Kasumi-1 (cell line): ENCODE measurements at places on chromosomes 3 and 15.

DNA sequence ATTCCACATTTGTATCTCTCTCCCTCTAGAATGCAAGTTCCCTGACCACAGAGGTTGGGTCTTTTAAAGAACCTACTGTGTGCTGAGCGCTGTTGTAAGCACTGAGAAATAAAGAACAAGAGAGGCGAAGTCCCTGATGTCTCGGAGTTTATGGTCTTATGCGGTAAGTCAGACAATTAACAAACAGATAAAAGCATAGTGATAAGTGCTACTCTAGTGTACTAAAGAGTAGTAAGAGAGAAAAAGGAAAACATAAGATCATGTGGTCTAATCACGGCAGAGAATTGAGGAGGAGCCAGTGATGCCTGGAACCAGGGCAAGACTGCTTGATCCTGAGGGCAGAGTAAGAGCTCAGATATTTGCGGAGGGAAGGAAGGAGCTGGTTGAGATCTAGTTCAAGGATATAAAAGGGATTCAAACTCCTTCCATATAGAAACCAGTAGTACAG lies 29.8 kb upstream of the TSC22D2 start:
- DNase-seq, result no peak

- no peak for DNase-seq
These were observed 220.0 kb upstream of the TPRG1 start for GRCh38 chr3:188951734-188952133.

DNA sequence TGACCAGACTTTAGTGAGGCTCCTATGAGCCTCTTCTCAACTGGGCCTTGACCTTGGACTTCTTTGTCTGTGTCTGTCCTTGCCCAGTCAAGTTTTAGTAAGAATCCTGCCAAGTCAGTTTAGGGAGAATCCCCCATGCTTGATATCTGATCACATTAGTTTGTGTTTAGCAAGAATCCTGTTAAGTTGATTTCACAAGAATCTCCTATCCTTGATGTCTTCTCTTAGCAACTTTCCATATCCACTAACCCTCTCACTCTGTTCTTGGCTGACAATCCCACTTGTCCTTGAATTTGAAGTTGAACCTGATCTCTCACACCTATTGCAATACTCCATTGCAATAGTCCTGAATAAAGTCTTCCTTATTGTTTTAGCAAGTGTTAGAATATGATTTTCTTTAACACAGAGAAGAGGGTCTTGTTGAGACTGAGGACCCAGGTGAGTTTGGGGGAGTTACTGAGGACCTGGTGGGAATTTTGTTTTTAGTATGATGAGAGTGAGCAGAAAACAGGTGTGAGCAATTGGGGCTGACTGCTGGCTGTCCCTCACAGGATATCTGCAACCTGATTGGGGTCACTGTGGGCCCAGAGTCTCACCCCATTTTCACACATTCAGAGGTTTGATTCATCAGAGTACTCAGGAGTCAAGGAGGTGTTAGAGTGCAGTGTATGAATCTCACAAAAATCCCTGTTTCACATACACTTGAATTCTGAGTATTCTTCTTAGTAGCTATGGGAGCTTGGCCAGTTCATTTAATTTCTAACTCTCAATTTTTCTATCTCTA lies 39.9 kb upstream of the TNFAIP8L3 start:
- no peak for DNase-seq

DNA sequence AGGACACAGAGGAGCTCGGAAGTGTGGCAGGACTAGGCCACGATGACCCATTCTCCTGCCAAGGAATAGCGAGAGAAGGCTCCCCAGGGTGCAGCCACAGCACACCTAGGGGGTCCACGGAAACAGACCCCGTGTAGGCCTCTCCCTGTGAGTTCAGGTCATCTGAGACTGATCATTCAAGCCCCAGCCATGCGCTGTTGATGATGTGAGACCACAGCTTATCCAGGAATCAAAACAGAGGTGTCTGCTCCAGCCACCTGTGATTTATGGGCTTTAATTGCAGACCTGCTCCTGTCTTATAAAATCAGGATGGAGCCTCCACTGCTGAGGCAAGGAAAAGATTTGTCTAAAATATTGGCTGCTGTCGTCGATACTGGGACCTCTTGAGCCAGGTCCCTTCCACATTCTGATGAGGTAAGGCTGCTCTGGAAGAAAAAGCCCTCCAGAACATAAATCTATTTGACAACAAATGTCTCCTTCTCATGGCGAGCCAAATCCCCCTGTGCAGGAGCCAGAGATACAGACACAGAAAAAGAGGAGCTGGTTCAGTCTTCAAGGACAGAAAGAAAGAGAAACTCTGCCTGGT lies 186.7 kb downstream of the TJP1 start:
- no peak for DNase-seq

GRCh38 chr15:22962611-22963010 lies 17.6 kb downstream of the CYFIP1 start:
- no peak for DNase-seq

DNA sequence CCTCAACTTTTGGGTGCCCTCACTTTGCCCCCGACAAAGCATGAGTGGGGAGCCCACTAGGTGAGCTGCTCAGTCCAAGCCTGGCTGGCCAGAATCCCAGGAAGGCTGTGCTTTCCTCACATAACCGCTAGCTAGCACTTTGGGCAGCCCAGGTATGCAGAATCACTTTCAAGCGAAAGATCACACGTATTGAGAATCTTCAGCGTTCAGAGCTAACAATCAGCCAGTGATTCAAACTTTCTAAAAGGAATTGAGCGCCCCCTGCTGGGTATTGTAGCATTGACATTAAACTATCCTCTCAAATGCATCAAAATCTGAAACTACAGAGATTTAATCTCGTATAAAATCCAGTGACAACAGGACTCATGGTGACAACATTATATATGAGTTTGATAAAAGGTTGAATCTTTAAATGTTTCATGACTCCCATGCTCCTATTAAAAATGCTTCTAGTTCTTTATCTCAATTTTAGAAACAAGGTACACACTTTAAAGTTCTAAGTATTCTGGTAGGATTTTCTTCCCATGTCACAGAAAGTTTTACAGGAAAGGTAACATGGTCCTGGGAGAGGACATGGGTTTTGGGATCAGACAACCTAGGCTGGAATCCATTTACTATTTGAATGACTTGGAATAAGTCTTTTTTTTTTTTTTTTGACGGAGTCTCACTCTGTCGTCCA lies 11.8 kb downstream of the ANAPC13 start:
- peak; percentile 87 for DNase-seq

DNA sequence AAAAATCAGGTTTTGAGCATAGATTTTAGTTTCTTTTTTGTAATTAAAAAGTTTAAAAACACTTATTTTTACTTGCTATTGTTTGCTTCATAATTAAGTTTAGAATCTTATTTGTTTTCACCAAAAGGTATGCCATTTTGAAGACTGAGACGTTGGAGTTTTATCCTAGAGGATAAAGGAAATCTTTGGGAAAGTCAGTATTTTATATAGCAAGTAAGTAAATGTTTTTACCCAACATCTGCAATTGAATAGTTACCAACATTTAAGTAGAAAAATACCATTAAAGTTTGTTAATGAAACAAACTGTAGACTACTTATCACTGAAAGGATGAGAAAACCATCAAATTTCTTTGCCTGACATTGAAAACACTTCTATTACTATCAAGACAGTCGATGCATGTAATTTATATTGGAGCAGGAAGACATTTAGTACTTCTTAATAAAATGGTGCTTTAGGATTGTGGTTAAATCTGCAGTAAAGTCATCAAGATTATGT lies 14.0 kb upstream of the CHD2 start:
- DNase-seq, result no peak

DNA sequence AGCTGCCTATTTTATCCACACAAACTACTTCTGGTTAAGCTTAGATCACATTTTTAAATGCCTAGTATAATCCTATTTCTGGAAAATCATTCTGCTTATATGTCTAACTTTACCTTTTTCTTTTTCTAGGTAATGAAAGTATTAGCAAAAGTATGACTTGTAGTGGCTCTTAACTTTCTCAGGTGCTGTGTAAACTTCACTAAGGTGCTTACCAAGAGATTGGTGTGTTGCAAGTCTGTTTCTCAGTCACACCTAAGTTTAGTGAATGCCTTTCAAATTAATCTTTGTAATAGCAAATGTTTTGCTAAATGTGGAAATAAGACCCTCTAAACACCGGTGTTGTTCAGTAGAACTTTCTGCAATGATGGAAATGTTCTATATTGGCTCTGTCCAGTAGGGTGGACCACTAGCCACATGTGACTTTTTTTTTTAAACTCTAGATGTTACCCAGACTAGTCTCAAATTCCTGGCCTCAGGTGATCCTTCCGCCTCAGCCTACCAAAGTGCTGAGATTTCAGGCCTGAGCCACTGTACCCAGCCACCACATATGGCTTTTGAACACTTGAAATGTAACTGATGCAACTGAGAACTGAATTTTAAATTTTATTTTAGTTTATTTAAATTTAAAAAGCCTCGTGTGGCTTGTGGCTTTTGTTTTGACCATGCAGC lies 22.0 kb downstream of the ARL13B start:
- DNase-seq, result no peak

GRCh38 chr3:112688819-112689218 lies 47.9 kb upstream of the CCDC80 start:
- no peak for DNase-seq

DNA sequence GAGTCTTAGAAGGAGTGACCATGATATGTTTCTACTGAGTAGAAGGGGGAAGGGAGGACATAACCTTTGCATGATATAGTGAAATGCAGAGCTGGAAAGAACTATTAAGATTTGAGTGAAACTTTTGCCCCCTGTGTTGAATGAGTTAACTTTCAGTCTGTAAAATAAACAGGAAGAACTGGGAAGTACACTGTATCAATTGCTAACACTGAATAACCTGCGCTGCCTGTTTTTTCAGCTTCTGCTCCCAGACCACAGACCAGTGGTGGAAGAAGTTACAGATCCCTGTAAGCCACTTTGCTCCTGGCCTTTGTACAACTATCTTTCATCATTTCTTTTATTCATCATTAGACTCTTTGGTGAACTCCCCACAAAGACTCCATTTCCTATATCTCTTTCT lies 3.6 kb upstream of the LRCH3 start:
- DNase-seq, result no peak

- DNase-seq, result no peak
These were observed 342.2 kb upstream of the TPRG1 start for GRCh38 chr3:188829576-188829975.

- no peak for DNase-seq
These were observed 136.1 kb upstream of the RBMS3 start for GRCh38 chr3:29144807-29145206.

DNA sequence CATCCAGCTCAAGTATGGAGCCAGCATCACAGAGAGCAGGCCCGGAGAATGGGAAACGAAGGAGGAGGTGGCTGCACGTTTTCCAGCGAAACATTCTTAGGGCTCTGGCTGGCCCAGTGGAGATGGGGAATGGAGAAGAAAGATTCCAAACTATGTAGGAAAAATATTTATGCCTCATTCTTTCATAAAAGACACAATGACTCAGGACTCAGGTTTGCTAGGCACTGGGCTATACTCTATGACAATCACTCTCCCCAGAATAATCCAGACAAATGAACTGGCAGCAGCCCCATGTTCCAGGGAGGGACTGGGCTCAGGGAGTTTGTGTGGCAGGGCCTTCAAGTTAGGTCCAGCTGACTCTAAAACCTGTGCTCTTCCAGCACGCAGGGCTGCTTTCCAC lies 110.8 kb upstream of the RAD18 start:
- no peak for DNase-seq

DNA sequence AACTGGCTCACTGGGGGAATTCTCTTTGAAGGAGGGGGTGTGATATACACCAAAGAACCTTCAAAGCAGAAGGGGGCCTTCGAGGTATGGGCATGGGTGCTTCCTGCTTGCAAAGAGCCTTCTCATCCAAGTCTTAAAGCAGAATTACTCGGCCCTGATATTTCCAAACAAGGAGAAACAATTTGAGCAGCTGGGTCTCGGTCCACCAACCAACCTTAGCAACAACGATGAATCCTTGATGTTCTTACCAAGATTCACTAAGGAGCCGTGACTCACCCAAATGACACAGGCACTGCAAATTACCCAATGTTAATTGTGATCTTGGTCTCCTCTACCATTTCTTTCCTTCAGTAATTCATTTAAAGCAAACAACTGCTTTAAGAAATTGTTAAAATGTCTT lies 7.7 kb downstream of the HOMER2 start:
- no peak for DNase-seq

GRCh38 chr3:100532411-100532810 lies 40.0 kb downstream of the TMEM45A start:
- DNase-seq, result no peak

- DNase-seq, result no peak
These were observed 2.9 kb downstream of the CADM2 start for GRCh38 chr3:84961521-84962255.

- DNase-seq, result no peak
These were observed 32.2 kb downstream of the CD276 start for GRCh38 chr15:73716417-73716816.

GRCh38 chr3:133367403-133367802 lies 32.5 kb upstream of the BFSP2 start:
- no peak for DNase-seq

DNA sequence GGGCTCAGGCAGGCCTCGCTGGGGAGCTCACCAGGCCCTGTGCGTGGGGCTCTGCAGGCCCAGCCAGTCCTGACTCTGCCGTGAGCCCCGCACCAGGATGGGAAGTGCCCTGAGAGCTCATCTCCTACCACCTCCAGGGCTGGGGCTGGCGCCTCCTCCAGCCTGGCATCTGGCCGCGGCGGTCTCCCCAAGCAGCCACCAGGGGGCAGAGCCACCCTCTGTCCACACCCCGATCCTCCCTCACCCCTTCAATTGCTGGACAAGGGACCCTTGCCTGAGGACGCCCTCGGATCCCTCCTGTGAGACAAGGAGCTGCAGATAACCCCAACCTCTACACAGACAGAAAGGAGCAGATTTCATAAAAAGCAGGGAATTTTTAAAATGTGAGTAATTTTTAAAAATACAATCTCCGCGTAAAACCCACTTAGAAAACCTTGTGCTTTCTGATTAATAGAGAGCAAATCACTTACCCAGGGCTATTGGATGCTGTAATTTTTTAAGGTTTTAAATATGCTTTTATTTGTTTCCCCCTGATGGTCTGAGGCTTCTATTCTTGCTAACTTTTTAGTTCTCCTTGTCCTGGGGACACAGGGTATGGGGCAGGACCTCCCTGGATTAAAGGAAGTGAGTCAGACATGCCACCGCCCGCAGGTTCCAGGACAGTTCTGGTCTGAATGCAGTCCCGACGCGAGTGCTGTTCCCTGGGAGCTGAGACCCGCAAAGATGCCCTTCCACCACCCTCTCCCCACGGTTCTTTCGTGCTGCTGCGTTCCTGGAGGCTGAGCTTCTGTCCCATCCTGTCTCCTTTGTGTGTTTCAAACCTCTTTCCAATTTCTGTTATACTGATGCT lies 52.3 kb upstream of the CHRNA7 start:
- peak; percentile 20 for DNase-seq
